ENCODE measurements at places on chromosomes 12 and 14.
A peak's percentile ranks its signal among the peaks of the same experiment; 100 is the strongest.

DNA sequence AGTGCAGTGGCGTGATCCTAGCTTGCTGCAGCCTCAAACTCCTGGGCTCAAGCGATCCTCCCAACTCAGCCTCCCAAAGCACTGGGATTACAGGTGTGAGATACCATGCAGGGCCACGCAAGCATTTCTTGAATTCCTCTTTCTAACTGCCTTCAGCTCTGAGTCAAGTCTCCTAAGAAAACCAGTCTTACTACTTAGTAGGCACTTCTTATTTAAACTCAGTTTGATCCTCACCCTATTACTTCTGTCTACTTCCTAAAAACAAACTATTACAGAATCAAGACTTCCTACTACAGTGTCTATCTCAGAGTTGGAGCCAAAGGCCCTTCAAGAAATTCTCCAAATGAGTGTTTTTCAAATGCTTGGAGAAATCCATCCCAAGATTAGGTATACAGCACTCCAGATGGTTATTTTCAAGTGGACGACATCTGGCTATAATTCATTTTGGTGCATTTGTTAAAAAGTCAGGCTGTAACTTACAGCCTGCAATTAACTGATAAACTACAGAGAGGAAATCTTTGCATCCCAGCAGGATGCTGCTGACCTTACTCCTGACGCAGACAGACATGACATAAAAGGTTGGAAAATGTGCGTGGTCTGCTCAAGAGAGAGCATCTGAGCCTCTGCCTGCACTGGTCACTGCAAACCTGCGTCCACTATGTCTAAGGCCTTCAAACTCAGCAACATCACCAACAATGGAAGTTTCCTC, 34.7 kb downstream of the SSH1 start:
- no peak for DNase-seq

DNA sequence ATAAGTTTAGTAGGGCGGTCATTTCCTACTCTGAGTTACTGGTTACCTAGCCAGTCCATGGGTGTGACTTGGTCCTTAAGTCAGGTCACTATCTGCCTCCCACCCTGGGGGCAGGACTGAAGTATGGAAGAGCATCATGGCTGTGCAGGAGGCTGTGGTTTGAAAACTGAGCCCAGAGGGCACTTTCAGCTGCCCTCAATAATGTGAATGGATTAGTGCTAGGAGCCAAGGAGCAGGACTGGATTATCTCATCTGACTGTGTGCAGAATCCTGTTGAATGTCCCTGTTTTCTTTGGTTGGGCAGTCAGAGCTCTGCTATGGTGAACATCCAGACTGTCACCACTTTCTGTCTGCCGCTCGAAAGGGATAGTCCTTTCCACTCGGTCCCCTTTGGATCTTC, 1.6 kb downstream of the ATXN7L3B start:
- no peak for DNase-seq

- DNase-seq: no peak
Measured at GRCh38 chr12:68954811-68955210, 21.8 kb upstream of the CPM start.

GRCh38 chr12:123113026-123113425, 37.9 kb downstream of the PITPNM2 start:
- DNase-seq: no peak

DNA sequence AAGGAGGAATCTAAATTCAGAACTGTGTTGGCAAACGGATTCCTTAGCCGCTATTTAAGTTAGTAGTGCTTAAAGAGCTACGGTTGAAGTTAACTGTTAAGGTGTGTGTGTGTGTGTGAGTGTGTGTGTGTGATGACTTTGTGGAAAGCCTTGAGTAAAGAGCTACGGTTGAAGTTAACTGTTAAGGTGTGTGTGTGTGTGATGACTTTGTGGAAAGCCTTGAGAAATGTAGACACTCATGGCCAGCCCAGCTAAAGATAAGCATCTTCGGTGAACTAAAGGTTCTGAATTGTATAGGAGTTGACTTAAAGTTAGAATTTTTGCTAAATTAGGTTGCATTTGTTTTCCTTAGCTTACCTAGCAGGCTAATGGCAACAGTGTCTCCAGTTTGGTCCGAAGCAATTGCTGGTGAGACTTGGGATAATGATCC, 1.4 kb downstream of the KTN1 start:
- peak; percentile 36 for DNase-seq

- DNase-seq: no peak
Measured at GRCh38 chr14:26596543-26597061, 1.2 kb downstream of the NOVA1 start.

- DNase-seq: no peak
Measured at GRCh38 chr14:102633906-102634595, 41.6 kb downstream of the RCOR1 start.

- DNase-seq: no peak
Measured at GRCh38 chr14:55130196-55130550, 1.1 kb downstream of the LGALS3 start.

GRCh38 chr12:32947206-32948067, 50.9 kb upstream of the PKP2 start:
- DNase-seq: no peak

DNA sequence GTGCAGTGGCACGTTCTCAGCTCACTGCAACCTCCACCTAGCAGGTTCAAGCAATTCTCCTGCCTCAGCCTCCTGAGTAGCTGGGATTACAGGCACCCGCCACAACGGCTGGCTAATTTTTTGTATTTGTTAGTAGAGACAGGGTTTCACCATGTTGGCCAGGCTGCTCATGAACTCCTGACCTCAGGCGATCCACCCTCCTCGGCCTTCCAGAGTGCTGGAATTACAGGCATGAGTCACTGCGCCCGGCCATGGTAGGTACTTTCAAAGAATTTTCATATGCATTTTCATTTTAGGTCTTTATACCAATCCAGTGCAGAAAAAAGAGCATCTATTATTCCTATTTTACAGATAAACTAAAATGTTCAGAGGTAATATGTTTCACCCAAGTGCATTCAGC, 411.3 kb upstream of the USP15 start:
- DNase-seq: no peak

- peak; percentile 10 for DNase-seq
Measured at GRCh38 chr12:124713041-124713435, 145.6 kb upstream of the NCOR2 start.

DNA sequence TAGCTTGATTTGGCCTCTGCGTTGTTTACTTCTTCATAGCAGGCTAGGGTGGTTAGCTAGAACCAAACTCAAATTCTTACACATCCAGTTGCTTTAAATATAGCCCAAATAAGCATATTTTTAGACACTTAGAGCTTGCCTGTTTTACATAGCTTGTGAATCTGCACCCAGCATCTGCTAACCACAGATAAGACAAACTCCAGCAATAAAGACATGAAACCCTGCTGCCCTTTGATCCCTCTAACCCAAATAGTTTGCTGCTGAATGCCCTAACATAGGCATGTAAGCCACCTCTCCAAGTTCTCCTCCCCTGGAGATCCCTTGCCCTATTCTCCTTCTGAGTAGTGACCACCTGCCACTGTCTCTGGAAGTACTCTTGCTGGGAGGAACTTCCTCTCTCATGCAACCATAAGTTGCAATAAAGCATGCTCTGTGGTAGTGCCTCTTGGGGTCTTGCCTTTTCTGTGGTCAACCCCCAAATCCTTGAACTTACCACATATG, 185.6 kb downstream of the TMEM117 start:
- no peak for DNase-seq

GRCh38 chr12:110742096-110742717, 484 bp downstream of the PPP1CC start:
- no peak for DNase-seq

DNA sequence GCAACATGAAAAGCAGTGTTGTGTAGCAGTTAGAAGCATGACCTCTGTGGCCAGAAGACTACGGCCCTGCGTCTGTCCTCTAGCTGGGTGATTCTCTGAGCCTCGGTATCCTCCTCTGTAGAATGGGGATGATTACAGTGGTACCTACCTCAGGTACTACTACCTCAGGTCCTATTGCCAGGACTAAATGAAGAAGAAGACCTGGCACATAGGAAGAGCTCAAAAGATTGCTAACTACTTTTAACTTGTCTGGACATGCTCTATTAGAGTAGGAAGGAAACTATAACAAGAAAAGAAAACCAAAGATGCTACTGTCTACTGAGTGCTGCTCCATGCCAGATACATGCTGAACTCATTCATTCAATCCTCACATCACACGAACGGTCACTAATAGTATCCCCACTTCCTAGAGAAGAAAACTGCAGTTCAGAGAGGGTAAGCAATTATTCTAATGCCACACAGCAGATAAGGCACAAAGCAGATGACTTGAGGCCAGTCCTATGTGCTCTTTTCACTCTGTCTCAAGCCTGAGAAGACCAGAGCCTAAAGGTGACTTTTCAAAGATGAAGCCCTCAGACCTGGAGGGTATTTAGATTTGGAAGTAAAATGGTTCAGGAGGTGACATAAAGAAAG, 108.1 kb upstream of the HIF1A start:
- DNase-seq: no peak

DNA sequence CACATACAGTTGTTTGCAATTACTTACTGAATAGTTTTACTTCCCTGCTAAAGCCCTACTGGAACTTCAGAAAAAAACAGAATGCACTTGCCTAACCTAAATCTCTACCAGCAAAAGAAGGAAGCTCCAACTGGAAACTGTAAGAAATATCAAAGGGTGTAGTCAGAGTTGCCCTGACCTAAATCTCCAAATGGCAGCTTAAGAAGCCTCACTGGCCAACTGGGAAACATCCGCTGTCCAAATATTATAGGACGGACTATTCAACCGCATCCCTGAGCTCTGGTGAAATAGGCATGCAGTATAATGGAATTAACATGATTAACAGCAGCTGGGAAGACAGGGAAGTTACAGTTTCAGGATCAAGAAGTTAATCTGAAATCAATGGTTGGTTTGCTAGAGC, 24.3 kb downstream of the ANAPC7 start:
- no peak for DNase-seq

DNA sequence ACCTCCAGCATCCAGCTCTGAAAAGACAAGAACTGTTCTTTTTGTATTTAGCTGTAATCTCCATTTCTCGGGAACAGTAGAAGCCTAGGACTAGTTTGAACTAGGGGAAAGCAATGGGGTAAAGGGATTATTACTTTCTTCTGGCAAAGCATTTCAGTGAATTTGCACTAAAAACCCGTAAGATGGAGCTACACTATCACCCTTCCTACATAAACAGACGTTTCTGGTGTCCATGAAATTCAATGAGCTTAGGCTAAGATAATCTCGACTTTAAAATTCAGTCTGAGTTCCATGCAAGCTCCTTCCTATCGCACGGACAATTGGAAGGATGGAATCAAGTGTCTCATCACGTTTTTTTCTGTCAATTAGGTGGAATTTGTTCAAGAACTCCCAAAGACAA, 24.0 kb downstream of the ACSM4 start:
- no peak for DNase-seq

- no peak for DNase-seq
Measured at GRCh38 chr14:40058901-40059897, 627.0 kb upstream of the FBXO33 start.

- DNase-seq: no peak
Measured at GRCh38 chr14:90034156-90034555, 27.6 kb upstream of the KCNK13 start.

DNA sequence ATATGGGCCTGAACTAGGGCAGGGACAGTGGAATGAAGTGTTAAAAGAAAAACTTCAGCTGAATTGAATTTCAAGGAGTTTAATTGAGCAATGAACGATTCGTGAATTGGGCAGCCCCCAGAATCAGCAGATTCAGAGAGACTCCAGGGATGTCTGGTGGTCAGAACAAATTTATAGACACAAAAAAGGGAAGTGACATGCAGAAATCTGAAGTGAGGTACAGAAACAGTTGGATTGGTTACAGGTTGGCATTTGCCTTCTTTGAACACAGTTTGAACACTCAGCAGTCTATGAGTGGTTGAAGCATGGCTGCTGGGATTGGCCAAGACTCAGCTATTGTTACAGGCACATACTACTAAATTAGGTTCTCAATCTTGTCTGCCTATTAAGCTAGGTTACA, 9.7 kb upstream of the TBPL2 start:
- DNase-seq: no peak

DNA sequence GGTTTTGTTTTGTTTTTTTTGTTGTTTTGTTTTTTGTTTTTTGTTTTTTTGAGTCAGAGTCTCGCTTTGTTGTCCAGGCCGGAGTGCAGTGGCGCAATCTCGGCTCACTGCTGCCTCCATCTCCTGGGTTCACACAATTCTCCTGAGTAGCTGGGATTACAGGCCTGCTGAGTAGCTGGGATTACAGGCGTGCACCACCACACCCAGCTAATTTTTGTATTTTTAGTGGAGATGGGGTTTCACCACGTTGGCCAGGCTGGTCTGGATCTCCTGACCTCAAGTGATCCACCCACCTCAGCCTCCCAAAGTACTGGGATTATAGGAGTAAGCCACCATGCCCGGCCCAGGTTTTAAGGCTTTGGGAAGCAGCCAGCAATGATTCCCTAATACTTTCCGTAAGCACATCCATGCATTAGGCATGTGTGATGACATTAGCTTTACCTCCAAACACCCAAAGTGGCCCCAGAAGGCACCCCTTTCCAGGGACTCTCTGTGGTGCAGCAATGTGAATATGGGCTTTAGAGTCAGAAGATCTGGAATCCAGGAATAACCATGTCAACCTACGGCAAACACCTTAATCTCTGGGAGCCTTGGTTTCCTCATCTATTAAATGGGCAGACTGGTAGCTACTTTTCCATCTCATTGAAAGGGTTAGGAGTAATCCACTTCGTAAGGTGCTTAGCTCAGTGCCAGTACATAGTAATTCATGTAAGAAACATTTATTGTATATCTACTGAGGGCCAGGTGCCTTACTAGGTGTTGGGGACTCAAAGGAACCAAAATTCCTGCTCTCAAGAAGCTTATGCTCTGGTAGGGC, 152.9 kb downstream of the ZFP36L1 start:
- DNase-seq: no peak

GRCh38 chr14:75452900-75453816, 25.3 kb downstream of the JDP2 start:
- no peak for DNase-seq

- no peak for DNase-seq
Measured at GRCh38 chr12:99983456-99984258, 1.1 kb downstream of the ANKS1B start.

DNA sequence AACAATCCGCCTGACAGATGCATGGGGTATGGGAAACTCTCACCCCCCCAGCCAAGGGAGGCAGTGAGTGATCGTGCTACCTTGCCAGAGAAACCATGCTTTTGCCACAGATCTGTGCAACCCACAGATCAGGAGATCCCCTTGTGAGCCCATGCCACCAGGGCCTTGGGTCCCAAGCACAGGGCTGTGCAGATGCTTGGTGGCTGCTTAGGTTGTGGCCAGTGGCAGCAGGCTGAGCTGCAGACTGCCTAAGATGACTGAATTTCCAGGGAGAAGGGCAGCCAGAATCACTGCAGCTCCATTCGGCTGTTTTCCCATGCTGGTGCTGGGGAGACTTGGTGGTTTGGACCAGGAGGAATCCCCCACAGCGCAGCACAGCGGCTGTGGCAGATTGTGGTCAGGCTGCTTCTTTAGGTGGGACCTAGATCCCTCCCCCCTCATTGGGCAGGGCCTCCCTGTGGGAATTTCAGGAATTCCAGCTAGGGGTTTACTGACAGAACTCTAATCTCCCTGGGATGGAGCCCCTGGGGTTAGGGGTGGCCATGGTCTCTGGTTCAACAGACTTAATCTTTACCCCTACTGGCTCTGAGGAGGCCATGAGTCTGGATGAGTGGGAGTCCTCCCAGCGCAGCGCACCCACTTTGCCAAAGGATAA, 264.6 kb upstream of the DAAM1 start:
- DNase-seq: no peak

GRCh38 chr12:7155471-7156034, 25.4 kb downstream of the CLSTN3 start:
- no peak for DNase-seq
